ENCODE measurements at places on chromosomes 16 and 17.

DNA sequence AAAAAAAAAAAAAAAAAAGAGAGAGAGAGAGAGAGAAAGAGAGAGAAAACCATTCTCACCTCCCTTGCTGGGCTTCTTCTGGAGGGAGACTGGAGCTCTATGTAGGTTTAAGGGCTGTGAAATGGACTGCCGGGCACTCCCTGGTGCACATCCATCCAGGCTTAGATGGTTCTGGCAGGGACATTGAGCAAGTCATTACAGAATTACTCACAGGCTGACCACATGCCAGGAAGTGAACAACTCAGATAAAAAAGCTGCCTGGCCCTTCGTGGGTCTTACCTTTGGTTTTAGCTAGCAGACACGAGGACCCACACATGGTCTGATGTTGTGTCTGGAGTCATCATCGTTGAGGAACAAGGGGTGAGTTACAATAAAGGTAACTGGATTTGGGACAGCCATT, 847.4 kb upstream of the EEF2KMT start:
- peak; percentile 26 for DNase-seq

- no peak for DNase-seq
Observed at GRCh38 chr16:83903751-83904150, 4.8 kb downstream of the MLYCD start.

DNA sequence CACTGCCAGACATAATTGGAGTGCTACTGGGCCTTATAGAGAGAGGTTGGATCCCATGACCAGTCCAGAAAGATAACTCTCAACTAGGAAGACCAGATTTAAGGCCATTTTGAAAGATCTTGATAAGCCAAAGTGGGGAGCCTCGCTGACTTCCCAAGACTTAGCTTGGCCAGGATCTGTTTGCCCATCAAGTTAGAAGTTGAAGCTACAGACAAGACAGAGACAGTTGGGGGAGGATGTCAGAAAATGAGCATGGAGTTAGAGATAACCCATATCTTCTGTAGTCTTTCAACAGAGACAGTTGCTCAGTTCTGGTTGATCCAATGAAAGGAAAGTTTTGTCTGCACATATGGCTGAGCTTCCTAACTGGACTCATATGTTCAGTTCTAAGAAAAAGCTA, 267.4 kb downstream of the HS3ST3A1 start:
- no peak for DNase-seq

DNA sequence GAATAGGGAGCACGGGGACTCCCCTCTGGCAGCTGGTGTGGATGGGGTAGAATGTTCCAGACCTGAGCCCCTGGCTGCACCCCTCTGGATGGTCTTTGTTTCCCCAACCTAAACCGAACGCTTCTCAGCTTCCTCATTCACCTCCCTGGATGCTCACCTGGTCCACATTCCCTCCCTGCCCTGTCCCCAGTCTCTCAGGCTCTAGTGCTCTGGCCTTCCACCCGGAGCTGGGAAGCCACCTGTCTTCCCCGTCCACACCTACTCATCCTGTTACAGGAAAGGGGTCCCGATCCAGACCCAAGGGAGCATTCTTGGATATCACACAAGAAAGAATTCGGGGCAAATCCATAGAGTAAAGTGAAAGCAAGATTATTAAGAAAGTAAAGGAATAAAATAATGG, 73.5 kb downstream of the CYLD start:
- DNase-seq: no peak

DNA sequence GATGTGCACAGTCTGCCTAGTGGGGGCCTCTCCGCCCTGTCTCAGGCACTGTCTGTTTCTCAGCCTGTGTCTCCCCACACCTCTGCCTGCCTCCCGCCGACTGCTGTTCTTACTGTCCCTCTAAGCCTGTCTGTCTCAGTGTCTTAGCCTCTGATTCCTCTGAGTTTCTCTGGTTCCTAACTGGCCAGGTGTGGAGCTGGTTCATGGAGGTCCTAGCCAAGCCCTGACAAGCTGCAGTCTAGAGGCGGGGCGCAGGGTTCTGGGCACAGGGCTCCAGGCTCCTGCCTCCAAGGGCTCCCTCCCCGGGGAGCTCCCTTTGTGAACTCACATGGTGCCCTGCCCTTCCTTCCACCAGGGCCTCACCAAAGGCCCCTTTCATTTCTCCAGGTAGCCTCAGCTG, 19.4 kb downstream of the C17orf100 start:
- DNase-seq: no peak

DNA sequence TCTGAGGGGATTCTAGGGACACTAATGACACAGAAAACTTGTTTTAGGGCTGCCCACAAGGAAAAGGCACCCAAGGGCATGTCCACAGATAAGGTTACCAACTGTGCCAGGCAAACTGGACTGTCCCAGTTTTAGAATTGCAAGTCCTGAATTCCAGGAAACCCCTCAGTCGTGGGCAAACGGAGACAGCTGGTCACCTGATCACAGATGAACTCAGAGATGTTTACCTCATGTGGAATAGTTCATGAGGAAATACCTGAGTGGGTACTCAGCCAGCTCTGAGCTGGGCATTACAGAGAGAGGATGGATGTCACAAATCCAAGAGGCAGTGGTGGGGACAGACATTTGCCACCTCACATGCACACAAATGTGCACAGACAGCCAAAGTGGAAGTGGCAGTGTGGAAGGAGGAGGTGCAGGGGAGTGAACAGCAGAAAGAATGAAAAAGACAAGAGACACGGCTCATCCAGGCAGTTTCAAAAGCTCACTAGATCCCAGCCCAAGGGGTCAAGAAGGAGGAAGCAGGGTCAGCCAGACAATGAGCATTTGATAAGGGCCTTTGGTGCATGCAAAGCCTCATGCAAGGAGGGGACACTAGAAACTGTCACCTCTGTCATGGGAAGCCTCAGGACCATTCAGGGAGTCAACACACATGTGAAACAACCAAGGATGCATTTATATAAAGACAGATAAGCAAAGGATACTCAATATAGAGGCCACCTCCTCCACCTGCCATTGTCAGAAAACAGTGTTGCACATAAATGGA, 24.8 kb downstream of the TTLL6 start:
- no peak for DNase-seq

- no peak for DNase-seq
Observed at GRCh38 chr16:57271063-57271345, 13.5 kb downstream of the PLLP start.

DNA sequence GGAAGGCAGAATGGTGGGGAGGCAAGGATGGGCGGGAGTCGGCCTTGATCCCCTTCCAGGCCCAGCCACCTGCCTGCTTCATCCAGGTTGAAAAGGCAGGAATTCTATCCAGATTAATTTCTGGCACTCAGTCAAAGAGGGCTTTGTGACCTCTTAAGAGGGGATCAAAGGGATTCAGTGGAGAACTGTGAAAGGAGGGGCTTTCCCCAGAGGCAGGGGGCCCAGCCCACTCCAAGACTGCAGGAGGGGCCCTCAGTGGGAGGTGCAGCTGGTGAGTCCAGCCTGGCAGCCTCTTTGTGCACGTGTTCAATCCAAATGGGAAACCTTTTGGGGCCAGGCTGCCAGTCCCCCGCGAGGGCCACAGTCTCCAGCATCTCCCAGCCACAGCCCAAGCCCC, 148.5 kb upstream of the PLCG2 start:
- no peak for DNase-seq

DNA sequence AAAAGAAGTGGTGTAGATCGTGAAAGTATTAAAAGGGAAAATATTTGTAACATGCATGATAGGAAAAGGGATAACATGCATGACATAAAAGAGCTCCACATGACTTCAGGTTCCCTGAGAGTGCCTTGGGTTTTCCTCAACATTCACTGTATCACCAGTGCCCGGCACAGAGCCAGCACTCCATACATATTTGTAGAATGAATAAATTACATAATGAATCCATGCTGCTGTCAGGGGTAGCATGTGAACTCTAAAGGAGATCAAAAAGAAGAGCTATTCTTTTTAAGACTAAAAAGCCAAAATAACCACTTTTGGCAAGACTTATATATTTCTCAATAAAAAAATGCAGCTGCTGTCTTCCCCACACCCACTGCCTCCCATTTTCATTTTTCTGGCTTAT, 2.7 kb upstream of the ZNF594 start:
- DNase-seq: peak; percentile 31

GRCh38 chr17:32305049-32305448, 36.9 kb downstream of the C17orf75 start:
- no peak for DNase-seq

GRCh38 chr17:18985475-18985874, 19.1 kb downstream of the FAM83G start:
- DNase-seq: no peak

- DNase-seq: no peak
Observed at GRCh38 chr16:75206749-75207451, at the start of gene CTRB2. Gene CTRB2 (minus strand): TSS chr16:75207161. CDS start chr16:75207141, 20 bp downstream.

- DNase-seq: peak; percentile 38
Observed at GRCh38 chr17:75124041-75124818, 7.3 kb downstream of the NT5C start.

GRCh38 chr16:17206712-17207111, 264.0 kb downstream of the XYLT1 start:
- no peak for DNase-seq

DNA sequence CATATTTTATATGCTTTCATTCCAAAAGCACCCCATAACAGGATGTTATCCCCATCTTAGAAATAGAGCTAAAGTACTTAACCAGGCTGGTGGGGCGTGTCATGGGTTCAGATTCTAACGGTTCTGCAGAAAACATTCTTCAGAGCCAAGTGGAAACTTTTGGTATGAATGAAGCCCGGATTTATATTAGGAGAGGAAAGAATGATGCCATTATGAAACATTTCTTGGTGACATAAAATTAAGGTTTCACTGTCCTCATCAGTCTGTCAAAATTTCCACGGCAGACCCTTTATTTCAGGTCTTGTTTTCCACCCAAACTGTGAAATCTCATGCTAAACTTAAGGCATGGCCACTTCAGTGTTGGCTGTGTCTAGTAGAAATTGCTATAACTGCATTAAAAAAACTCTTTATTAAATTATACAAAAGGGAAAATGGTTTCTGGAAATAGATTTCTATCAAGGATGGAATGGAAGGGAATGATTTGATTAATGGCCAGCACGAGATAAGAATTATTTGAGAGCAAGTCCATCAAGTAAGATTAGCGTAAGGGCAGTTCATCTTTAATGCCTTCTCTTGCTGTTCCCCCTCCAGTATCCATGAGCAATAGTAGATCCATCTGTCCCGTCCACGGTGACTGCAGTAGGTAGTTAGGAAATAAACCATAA, 11.7 kb downstream of the PRKCA start:
- DNase-seq: no peak

DNA sequence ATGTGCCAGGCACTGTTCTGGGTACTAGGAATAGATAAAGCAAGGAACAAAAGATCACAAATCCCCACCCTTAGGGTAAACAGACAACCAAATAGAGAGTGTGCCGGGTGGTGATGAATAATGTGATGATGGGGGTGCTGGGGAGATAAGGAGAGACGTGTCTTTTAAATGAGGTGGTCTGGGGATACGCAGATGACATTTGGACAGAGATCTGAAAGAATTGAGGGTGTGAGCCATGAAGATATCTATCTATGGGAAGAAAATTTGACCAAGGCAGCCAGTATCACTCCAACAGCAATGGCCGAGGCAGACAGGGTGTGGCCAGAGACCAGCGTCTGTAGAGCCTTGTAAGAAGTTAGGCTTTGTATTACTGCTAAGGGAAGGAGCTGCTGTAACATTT, 165.3 kb downstream of the MRTFB start:
- no peak for DNase-seq

- no peak for DNase-seq
Observed at GRCh38 chr16:67547423-67548264, 14.7 kb upstream of the CTCF start.

GRCh38 chr17:61127960-61128359, 271.7 kb upstream of the TBX2 start:
- no peak for DNase-seq

DNA sequence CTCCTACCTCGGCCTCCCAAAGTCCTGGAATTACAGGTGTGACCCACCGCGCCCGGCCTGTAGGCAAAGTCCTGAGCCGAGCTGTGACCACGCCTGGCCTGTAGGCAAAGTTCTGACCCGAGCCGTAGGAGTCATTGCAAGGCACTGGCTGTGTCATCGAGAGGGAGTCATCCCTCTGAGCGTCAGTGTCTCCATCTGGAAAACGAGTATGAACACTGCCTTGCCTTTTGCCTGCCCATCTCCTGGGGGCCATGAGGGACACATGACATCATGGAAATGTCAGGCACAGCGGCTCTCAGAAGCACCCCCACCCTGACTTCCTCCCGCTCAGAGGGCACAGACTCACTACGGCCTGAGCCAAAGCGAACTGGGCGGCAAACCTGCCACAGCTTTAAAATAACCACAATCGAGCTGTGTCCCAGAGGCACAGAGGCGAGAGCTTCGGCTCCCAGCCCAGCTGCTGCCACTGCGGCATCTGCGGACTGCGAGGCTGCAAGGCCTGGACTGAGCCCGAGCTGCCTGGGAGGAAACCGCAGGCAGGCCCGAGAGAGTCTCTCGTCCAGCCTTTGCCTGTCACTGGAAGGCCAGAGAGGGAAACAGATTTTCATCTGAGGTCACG, 50.8 kb downstream of the RPH3AL start:
- no peak for DNase-seq

- DNase-seq: no peak
Observed at GRCh38 chr16:15919331-15919730, 30.1 kb upstream of the ABCC1 start.

GRCh38 chr16:65617421-65617820, 495.6 kb upstream of the CDH11 start:
- no peak for DNase-seq

- no peak for DNase-seq
Observed at GRCh38 chr17:46862949-46863348, 11.6 kb downstream of the WNT9B start.

GRCh38 chr17:64639516-64639915, 22.6 kb downstream of the SMURF2 start:
- DNase-seq: no peak

DNA sequence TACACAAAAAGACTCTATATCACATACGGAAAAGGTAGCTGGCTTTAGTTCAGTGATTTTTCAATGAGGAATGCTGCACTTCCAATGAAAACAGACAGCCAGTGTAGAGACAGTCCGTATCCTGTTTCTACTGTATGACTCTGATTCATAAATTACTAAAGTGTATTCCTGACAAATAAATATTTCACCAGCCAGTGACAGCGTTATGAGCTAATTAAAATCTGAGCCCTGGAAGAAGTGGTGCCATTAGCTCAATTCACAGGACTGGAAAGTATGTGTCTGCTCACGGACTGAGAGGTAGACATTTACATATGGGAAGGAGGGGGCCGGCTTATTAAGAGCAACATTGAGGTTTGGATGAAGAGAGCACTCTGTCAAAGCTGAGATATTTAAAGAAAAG, 207.9 kb upstream of the RBFOX1 start:
- no peak for DNase-seq

DNA sequence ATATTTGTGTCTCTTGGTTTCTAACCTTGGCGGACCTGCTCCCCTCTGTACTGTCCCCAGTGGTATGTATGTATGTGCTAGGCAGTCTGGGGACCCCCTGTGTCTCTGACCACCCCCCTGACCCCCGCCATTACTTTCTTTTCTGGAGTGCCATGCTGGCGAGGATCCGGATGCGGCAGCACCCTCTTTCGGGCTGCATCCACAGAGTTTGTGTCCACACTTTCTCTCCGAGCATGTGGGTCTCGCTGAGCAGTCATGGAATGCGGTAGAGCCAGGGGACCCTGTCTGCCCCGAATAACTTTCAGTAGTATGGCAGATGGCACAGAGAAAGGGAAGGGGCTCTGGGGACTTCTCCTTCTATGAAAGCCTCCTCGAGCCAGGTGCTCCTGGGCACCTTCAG, 17.0 kb downstream of the KCTD2 start:
- no peak for DNase-seq

GRCh38 chr17:58120195-58120822, 27.9 kb upstream of the OR4D1 start:
- peak; percentile 7 for DNase-seq

- no peak for DNase-seq
Observed at GRCh38 chr16:28473714-28474265, 1.7 kb upstream of the NPIPB7 start.

GRCh38 chr16:70661918-70662641, 15.7 kb downstream of the IL34 start:
- no peak for DNase-seq
